ENCODE measurements at places on chromosomes 12 and 14. TPM values are rescaled to one million over a fixed set of nuclear protein-coding genes. Genes with fewer than 3 reads are reported as not detected.

- no peak for DNase-seq
These were observed 15.6 kb upstream of the RNU6-7 start for GRCh38 chr14:32186248-32186647.

DNA sequence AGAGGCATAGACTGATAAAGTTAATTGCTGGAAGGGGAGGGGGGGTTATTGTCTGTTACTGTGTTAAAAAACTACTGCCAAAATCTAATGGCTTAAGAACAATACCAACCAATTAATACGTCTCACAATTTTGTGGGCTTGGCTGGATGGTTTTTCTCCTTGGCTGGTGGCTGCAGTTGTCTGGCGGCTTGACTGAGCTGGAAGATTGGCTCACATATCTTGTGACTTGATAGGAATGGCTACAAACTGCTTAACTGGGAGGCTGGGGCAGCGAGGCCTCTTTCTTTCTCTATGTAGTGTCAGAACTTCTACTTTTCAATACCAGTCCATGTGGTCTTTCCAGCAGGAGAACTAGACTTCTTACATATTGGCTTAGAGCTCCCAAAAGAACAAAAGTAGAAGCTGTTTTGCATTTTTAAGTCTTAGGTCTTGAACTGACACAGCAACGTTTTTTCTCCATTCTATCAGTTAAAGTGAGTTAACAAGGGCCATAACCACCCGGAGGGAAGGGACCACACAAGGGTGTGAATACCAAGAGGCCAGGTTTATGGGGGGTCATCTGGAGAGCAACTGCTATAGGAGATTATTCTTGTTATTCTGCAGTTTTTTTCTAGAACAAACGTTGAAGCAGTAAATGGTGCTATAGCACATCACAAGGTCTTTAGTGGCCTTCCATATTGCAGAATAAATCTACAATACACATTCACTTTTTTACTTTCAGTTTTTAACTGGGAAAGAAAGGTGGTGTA lies 46.9 kb downstream of the ZDHHC17 start:
- DNase-seq = no peak

- no peak for DNase-seq
These were observed 22.2 kb downstream of the LRRIQ1 start for GRCh38 chr12:85058339-85058738.

DNA sequence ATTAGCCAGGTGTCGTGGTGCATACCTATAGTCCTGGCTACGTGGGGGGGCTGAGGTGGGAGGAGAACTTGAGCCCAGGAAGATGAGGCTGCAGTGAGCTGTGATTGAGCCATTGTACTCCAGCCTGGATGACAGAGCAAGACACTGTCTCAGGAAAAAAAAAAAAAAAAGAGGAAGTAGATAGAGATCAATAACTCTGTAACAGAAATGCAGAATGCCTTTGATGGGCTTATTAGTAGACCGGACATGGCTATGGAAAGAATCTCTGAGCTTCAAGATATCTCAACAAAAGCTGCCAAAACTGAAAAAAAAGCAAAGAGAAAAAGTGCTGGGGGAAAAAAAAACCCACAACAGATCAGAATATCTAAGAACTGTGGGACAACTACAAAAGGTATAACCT lies 37.5 kb downstream of the GPR68 start:
- DNase-seq = no peak

DNA sequence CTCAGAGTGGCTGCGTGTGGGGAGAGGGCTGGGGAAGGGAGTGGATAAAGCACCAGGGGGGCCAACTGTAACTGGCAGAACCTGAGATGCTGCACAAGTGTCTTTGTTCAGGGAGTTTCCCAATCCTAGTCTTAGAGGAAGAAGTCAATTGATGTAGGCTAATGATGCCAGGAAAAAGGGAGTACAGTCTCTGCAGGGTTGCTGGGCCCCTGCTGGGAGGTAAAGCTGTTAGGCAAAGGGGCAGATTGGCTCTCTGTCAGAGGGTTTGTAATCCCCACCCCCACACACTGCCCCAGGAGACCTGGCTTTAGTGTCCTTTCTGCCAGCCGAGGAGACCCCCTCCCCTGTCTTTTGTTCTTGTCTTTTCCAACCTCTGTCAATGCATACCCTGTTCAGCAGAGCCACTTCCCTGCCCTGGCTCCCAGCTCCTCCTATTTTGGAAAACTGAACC lies 178.4 kb downstream of the KCNA5 start:
- DNase-seq = peak; percentile 78

GRCh38 chr14:52547526-52547925 lies 4.8 kb downstream of the TXNDC16 start:
- DNase-seq = no peak

GRCh38 chr12:49039421-49040363 lies 20.9 kb downstream of the KMT2D start:
- no peak for DNase-seq

GRCh38 chr14:74591394-74591793 lies 20.6 kb downstream of the LTBP2 start:
- DNase-seq = no peak

GRCh38 chr14:89720076-89720687 lies 234.3 kb downstream of the EFCAB11 start:
- DNase-seq = no peak

DNA sequence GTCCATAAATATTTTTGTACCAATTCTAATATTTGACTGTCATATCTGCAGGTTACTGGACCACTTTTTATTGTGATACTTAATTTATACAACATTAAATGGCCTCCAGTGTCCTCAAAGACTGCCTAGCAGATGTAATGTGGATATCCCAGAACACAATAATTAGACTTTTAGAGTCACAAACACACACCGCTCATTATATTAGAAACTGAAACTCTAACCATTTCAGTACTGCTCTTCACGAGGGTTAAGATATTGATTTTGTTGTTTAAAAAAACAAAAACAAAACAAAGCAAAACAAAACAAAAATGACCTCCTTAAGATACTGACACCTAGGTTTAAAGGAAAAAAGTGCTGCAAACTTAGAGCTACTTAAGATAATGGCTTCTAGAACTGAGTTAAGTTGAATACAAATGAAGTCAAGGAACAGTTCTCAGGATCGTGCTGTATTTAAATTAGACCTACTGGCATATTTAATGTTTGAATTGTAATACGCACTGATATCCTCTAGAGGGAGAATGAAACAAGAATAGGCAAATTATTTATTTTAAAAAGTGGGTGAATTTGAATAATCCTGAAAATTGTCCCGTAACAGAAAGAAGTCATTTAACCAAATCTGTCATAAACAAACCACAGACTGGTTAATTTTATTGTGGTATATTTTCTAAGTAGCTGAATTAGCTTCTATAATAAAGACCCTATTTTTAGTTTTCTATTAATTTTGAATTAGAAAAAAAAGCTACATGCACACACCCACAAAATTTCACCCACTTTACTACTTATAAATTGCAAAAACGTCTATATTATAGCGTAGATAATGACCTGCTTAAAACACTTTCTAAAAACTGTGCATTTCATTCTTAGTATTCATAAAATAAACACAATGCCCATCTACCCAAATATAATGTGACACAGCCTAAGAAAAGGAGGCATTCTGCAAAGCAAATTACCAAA lies 395.2 kb upstream of the DCN start:
- no peak for DNase-seq

DNA sequence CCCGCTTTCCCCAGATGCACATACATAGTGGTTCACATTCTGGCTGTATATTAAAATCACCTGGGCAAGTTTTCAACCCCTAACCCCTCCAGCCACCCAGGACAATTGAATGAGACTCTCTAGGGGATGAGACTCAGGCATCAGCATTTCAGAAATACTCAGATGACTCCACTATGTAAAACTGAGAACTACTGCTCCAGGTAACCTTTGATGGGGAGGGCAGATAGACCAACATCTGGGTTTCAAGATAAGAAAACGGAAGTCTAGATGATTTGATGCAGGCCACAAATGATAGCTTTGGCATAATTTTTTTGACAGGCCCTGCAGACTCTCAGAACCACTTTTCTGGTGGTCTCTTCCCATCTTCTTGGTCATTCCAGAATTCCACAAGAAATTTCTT lies 341.1 kb downstream of the EMP1 start:
- DNase-seq = no peak

DNA sequence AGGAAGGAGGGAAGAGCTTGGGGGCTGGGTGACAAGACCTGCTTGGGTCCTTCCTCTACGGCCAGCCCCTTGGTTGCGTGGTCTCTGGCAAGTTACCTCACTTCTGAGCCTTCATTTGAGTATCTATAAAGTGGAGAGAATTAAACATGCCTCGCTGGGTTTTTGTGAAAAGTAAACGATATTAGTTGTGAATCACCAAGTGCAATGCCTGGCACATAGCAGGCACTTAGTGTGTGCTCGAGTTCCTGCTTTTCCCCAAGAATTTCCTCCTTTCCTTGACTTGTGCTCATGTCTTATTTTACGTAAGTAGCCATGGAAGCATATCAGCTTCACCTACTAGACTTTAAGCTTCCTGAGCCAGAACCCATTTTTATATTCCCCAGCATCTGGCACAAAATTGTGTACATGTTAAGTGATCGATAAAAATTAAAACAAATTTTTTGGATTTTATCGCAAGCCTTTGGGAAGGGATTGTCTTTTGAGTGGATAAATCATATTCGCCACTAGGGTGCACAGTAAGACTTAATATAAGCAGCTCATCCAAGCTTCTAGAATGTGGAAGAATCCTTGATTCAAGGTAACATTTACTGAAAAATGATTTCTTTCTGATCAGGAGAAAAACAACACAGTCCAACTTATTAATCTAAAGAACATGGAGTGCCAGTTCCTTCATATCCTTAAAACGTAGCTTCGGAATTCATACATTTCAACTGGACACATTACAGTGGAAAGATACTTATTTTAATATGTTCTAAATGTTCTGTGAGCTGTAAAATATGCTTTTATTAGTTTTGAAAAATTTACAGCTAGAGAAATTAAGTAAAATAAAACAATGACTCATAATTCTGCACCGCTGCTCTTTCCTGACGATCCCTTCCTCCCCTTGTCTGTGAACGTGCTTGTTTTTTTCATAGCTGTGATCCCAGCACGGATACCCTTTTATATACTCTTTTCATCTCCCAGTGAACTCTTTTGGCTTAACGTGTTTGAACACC lies 62.0 kb downstream of the SLC25A47 start:
- DNase-seq = peak; percentile 67

DNA sequence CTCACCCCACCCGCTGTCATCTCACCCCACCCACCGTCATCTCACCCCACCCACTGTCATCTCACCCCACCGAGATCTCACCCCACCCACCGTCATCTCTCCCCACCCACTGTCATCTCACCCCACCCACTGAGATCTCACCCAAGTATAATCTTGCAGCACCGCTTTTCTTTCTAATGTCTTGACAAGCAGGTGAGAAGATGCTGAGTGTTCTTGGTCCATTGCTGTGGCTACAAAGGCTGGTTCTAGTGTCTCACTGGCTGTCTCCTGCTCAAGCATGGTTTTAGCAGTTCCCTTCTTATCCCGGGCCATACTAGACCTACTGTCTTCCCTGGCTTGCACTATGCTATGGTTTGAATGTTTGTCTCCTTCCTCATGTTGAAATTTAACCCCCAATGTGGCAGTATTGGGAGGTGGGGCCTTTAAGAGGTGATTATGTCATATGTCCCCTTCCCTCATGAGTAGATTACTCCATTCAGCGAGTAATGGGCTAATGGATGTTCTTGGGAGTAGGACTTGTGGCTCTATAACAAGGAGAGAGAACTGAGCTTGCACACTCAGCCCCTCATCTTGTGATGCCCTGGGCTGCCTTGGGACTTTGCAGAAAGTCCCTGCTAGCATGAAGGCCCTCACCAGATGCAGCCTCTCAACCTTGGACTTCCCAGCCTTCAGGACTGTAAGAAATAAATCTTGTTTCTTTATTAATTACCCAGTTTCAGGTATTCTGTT lies 47.7 kb upstream of the PPP2R5C start:
- no peak for DNase-seq

- DNase-seq = no peak
These were observed 22.4 kb downstream of the RXYLT1 start for GRCh38 chr12:63802012-63802608.

GRCh38 chr12:97148941-97149559 lies 242.0 kb downstream of the NEDD1 start:
- peak; percentile 74 for DNase-seq

DNA sequence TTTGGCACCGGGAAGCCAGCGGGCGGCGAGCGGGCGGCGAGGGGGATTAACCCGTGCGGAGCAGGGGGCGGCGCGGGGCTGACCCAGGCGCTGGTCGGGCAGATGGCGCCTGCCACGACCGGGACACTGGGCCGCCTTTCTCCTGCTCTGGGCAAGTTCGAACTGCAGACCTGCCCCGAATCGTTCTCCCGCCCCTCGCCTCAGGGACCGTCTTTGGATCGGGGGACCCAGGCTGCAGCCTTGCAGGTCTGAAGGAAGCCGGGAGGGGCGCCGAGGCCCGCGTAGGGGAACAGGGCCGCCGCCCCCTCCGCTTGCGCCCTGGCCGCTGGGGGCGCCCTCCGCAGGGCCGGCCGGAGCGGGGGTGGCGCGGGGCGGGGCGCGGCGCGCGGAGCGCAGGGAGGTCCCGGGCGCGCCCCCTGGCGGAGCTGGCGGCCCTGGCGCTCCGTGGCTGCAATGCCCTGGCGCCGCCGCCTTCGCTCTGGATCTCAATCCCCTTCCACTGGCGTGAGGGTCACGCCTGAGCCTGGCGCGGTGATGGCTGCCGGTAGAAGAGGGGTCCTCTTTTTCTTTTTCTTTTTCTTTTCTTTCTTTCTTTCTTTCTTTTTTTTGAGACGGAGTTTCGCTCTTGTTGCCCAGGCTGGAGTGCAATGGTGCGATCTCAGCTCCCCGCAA lies 449 bp upstream of the LTBP2 start:
- peak; percentile 93 for DNase-seq

- peak; percentile 87 for DNase-seq
These were observed 7.3 kb downstream of the MSI1 start for GRCh38 chr12:120361506-120362208.

DNA sequence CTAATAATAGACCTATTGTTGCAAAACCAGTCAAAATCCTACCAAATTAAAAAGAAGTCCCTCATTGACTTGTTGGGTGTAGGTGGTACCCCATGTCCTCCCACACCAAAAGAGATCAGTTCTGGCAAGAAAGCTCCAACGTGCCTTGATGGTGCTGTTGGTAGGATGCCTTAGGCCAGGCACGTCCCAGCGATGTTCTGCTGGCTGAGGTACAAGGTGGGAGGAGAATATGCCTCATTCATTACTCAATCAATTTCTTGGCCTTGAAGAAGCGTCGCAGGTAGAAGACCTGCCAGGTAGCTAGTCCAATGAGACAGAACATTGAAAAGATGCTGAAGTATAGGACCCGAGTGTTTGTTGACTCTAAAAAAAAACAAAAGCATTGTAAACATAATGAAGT lies 7.8 kb upstream of the NEK9 start:
- no peak for DNase-seq

- DNase-seq = peak; percentile 93
These were observed 3.7 kb upstream of the SETD1B start for GRCh38 chr12:121799842-121800693.

The PZP gene
- not detected for total RNA-seq

The B4GALNT3 gene
- total RNA-seq = 1.1 TPM

The TRMT5 gene
- 13.6 TPM for total RNA-seq

The GCN1 gene
- total RNA-seq = 117 TPM

The ETFBKMT gene
- 1.0 TPM for total RNA-seq

The CLEC4A gene
- total RNA-seq = not detected

The CKAP4 gene
- 90.9 TPM for total RNA-seq
